H7 (cell line): ENCODE measurements at places on chromosomes 16 and 17.

DNA sequence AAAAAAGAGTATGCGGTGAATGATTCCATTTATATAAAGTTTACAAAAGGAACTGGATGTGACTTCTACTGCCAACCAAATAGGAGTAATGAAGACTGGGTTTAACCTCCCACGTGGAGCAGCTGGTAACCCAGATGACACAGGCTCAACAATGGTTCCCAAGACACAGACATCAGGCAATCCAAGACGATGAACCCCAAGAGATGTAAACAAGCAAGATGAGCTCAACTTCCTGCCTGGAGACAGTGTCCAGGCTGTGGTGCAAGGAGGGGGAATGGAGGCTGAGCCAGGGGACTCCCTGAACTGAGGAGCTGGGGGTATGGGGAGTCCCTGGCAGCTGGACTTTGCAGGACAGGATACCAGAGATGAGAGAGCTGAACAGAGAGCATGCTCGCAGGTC is 104.7 kb downstream of the LITAF start:
- DNase-seq, result no peak

GRCh38 chr17:40519089-40519775 is 17.8 kb upstream of the TNS4 start:
- no peak for DNase-seq

DNA sequence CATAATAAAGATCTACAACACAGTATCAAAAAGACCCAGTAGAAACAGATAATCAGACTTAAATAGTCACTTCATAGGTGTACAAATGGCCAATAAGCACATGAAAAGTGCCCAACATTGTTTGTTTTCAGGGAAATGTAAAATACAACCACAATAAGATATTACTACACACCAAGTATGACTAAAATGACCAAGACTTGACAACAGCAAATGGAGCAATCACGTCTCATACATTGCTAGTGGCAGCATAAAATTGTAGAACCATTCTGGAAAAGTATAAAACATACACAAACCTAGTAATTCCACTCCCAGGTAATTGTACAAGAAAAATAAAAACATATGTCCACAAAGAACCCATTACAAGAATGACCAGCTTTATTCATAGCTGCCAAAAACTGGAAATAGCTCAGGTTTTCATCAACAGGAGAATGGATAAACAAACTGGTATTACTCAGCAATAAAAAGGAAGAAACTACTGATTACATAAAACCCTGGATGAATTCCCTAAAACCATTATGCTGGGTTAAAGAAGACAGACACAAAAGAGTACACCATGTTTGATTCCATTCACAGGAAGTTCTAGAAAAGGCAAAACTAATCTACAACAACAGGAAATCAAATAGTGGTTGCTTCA is 85.6 kb downstream of the TTC19 start:
- DNase-seq, result no peak

DNA sequence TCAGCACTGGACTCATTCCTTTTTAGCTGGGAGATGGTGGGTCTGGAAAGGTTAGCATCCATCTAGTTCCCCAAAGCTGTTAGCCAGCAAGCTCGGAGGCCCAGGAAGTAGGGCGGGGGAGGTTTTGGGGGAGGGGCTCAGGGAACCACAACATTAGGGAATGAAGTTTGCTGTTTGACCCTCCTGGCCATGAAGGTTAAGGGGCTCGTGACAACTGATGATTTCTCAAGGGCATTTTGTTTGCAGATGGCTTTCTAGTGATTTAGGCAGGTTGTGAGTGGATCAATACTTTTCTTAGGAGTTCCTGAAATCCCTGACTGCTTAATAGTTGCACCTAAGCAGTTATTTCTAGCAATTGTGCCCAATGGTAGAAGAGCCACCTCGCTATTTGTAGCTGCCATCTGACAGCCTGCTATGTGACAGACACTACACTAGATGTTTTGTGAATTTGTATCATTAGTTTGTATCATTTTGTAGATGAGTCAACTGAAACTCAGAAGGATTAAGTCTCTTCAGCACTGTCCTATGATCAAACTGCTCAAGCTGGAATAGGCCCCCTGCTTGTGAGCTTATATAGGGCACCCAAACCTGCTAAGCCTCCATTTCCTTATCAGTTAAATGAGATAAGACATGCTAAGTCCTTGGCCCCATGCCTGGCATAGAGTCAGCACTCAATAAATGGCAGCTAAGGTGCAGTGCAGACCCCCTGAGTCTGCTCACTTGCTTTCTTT is 146.4 kb downstream of the IRX3 start:
- DNase-seq, result no peak

DNA sequence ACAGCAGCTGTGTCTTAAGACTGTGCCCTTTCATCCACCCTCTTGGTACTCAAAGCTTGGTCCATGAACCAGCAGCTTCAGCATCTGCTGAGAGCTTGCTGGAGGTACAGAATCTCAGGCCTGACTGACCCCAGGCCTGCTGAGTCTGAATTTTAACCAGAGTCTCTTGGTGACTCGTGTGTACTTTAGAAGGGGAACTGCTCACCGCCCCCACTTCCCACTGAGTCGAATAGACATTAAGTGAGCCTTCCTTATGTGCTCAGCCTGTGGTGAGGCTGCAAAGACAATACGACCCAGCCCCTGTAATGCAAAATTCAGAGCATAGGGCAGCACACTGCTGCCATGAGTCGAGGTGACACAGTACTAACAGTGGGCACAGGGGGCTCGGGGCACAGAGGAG is 662.8 kb downstream of the WWOX start:
- no peak for DNase-seq

DNA sequence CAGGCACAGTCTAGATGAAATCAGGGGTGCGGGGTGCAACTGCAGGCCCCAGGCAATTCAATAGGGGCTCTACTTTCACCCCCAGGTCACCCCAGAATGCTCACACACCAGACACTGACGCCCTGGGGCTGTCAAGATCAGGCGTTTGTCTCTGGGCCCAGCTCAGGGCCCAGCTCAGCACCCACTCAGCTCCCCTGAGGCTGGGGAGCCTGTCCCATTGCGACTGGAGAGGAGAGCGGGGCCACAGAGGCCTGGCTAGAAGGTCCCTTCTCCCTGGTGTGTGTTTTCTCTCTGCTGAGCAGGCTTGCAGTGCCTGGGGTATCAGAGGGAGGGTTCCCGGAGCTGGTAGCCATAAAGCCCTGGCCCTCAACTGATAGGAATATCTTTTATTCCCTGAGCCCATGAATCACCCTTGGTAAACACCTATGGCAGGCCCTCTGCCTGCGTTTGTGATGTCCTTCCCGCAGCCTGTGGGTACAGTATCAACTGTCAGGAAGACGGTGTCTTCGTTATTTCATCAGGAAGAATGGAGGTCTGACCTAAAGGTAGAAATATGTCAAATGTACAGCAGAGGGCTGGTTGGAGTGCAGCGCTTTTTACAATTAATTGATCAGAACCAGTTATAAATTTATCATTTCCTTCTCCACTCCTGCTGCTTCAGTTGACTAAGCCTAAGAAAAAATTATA is 1.6 kb downstream of the HBA1 start:
- DNase-seq, result peak; percentile 44
